ENCODE measurements at places on chromosomes 1 and 21.

DNA sequence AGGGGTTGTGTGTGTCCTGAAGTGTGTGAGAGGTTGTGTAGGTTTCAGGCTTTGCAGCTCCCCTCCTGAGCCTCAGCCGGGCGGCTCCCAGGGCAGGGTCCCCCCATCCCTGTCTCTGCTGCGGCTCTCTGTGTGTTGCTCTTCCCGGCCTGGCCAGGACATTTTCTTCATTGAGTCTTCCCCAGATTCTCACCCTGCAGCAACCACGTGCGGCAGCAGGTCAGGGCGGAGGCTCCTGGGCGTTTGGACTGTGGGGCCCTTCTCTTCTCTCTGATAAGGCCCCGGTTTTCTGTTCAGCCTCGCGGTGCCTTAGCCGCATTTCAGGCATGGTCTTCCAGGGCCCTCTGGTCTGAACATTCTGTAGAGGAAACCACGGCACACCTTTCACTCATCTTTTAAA, 1.8 kb upstream of the TCP10L start:
- DNase-seq = no peak

DNA sequence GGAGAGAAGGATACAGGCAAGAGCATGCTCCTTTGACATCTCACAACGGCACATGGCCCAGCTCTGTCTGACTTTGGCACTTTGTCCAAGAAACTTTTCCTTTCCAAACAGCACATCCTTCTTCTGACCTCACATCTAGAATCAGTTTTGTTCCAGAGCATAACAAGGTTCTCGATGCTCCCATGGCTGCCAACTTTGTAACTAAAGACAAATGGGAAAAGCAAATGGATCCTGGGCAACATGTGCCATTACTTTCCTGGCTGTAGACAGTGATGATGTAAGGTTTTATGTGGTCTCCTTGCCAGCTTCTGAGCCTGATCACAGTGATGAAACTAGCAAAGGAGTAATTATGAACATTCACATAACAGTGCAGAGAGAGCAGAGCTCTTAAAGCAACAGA, 171.8 kb upstream of the C1orf87 start:
- no peak for DNase-seq

DNA sequence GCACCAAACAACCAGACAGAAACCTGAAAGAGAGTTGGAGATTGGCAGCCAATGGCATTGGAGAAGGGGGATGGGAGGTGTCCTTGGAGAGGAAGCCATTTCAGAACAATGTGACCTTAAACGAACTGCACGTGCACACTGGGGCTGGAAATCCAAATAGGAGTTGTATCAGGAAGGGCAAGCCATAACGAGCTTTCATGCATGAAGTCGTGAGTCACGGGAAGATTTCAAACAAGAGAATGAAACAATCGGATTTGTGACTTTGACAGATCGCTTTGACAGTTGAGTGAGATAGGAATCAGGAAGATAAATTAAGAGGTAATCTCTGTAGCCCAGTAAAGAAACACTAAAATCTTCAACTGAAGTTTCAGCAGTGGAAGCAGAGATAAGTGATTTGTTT, 445.8 kb upstream of the ZP4 start:
- DNase-seq = no peak

DNA sequence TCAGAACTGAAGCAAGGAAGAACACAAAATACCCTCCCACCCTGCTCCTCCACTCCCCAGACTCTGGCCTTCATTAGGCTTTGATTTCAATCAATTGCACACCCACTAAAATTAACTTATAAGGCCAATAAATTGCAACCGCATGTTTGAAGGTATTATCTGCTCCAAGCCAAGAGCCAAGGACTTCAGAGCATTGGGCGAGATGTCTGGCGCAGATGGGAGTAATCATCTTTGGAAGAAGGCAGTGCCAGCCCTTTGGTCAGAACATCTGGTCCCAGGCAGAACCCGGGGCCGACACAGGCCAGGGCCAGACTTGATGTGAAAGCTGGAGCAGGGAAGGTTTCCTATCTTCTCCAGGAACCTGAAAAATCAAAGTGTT, 60.0 kb downstream of the SLC66A1 start:
- no peak for DNase-seq

- no peak for DNase-seq
Measured at GRCh38 chr21:20507783-20508182, 490.4 kb upstream of the NCAM2 start.

DNA sequence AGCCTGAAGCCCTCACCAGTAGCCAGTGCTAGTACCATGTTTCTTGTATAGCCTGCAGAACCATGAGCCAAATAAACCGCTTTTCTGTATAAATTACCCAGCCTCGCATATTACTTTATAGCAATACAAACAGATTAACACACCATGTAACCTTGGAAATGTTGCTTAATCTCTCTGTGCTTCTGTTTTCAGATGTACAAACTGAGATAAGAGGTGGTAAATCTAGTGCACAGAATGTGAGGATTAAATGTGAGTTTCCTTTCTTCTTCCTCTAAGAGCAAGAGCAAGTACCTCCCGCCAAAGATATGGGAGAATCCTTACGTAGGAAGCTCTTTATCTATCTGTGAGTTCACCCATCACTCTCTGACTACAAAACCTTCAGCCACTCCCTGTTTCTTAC, 128.4 kb downstream of the HIVEP3 start:
- no peak for DNase-seq

GRCh38 chr1:7422561-7422960, 348.5 kb upstream of the VAMP3 start:
- DNase-seq = no peak

GRCh38 chr1:11898831-11899467, 27.3 kb downstream of the KIAA2013 start:
- no peak for DNase-seq

DNA sequence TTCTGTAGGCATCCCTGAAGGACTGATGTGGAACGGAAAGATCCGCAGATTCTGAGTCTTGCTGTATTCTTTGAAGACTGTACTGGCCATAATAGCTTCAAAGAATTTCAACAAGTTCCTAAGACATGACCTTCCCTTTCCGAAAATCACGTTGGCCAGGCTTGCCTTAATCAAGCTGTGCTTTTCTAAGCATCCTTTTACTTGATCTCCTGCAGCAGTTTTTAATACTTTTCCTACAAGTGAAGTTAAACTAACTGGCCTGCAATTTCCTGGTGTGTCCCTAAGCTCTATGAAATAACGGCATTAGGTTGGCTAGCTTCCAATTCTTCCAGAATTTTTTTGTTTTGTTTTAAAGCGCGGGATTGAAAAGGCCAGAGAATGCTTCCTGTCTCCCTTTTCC, 40.3 kb downstream of the SPAG17 start:
- DNase-seq = no peak

GRCh38 chr1:109625176-109625575, 5.5 kb downstream of the AMPD2 start:
- no peak for DNase-seq

- DNase-seq = no peak
Measured at GRCh38 chr1:172951730-172952365, 98.9 kb downstream of the TNFSF18 start.

DNA sequence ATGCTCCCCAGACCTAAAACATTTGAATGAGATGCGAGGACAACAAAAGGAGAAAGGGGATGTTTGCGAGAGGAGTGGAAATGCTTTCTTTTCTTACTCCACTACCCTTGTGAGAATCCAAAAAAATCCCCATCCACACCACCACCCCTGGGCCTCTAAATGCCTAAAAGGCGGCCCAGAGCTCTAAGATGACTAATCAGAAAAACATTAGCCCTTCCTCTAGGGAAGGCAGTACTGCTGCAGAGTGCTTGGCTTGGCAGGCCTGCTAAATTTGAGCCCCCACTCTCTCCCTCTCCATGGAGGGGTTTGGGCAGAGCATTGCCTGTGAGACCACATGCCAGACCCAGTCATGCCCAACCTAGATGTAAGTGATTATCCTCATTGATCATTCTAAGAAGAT, 347.9 kb downstream of the USH2A start:
- DNase-seq = no peak

- no peak for DNase-seq
Measured at GRCh38 chr1:151847867-151848596, 5.5 kb downstream of the THEM5 start.

- no peak for DNase-seq
Measured at GRCh38 chr1:81582467-81582986, 218.2 kb upstream of the ADGRL2 start.

GRCh38 chr1:208261874-208262273, 17.7 kb upstream of the PLXNA2 start:
- no peak for DNase-seq

GRCh38 chr1:193105821-193106177, 585 bp upstream of the GLRX2 start:
- DNase-seq = no peak

DNA sequence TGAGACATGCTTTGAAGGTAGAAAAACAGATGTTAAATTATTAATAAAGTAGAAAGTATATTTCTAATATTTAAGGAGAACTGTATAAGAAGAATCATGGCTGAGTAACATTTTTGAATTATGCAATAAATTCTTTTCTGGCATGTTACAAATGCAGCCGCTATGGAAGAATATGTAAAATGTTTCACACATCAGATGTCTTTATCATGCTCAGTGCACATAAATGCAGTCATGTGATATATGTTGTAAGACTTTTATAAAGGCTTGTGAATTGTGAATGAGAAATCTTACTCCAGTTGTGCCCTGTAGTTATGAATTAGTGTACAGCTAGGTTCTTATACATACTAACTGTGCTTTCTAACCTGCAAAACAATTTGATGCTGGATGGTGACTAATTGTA, 53.5 kb downstream of the LRRC8B start:
- DNase-seq = no peak

GRCh38 chr1:67791686-67792085, 41.6 kb downstream of the GNG12 start:
- no peak for DNase-seq

All from left cardiac atrium (tissue), 4 donors.